ENCODE measurements at places on chromosomes 7 and 10. TPM values are rescaled to one million over a fixed set of nuclear protein-coding genes. Genes with fewer than 3 reads are reported as not detected.

Gene GTF2IRD2
- 43.4 TPM for total RNA-seq

Gene LHFPL3
- not detected for total RNA-seq

Gene PIK3AP1
- total RNA-seq = 15.5 TPM

Gene TRIM50
- total RNA-seq = 0.27 TPM

Data from gastroesophageal sphincter (tissue), 4 donors.